LHCN-M2 (cell line): ENCODE measurements at places on chromosomes 7 and 10.
A peak's percentile ranks its signal among the peaks of the same experiment; 100 is the strongest.

GRCh38 chr7:20799566-20800366, 13.1 kb upstream of the SP8 start:
- DNase-seq, result no peak

DNA sequence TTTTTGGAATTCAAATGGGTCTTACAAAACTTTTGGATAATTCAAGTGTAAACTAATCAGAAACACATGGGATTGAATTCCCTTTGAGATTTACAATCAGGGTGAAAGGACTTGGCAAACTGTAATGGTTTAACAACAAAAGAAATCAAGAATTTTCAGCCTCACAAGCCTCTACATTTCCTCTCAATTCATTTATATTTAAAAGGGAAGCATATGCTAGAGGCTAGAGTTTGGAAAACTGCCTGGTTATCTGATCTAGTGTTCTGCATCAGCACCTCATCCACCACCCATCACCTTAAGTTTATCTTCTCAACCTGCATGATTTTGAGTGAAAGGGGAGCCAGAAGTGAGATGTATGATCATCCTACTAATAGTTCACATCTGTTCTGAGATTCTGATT, 120.7 kb downstream of the TES start:
- no peak for DNase-seq

GRCh38 chr7:137975768-137976167, 26.1 kb downstream of the CREB3L2 start:
- DNase-seq, result no peak

DNA sequence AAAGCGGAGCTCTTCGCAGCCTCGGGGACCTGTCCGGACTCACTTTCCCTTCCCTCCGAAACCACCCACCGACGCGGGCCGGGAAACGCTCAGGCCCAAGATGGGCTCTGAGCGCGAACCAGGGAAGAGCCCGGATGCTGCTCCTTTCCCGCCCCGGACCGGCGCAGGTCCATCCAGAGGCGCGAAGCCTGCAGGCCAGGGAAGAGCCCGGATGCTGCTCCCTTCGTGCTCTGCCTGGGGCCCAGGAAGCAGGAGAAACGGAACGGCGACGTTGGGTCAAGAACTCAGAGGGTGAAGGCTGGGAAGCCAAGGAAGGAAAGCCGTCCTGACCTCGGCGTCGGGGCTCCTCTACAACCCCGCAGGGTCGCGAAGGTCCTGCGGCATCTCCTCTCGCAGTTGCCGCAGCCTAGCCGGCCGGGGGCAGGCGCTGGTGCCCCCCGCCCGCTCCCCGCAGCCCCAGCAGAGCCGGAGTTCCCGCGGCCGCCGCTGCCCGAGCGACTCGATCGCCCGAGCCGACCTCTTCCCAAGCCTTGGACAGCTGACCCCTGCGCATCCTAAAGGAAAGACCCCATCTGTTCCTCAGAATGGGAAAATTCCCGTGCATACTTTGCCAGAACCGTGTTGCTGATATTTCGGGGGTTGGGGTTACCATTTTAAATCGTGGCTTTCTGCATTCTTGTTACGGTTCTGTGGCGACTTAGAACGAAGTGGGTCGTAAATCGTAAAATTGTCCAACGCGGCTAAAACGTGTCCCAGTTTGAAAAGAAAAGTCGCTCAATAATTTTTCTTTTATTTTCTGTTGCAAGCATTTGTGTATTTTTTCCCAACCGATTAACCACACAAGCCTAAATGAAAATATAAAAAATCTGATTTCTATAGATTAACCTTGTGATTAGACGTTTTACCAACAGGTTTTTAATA, 7.5 kb downstream of the HOXA1 start:
- DNase-seq, result no peak

DNA sequence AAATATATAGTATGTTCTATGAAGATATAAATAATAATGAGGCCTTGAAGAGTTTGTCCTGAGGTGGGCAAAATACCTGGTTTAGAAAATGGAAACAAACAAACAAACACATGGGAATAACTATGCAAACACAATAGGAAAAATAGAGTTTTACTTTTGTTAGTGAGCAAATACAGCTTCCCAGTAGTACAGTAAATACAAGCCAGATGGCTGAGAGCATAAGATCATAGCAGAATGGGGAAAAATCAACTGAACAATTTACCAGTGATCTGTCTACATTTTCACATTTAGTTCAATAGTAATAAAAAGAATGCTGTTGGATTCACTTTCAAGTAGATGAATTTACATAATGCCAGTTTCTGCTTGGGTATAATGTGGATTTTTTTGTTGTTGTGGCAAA, 45.1 kb downstream of the ADD3 start:
- no peak for DNase-seq

DNA sequence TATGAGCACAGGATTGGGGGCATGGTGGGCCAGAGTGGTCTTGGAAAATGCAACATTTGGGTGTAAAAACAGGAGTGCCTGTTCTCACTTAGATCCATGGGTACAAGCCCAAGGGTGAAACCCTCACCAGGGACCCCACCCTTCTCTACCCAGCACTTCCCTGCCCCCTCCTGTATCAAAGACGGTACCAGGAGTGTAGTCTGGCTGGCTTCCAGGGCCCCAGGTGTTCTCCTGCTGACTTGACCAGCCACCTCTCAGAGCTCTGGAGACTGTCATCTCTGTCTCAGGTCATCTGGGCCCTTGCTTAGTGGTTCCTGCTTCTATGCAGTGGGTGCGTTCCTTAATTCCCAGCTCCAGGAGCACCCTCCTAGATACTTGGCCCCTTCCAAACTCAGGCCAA, 447.2 kb downstream of the LRMDA start:
- no peak for DNase-seq

- no peak for DNase-seq
Measured at GRCh38 chr7:45993621-45994020, 72.5 kb upstream of the IGFBP3 start.

DNA sequence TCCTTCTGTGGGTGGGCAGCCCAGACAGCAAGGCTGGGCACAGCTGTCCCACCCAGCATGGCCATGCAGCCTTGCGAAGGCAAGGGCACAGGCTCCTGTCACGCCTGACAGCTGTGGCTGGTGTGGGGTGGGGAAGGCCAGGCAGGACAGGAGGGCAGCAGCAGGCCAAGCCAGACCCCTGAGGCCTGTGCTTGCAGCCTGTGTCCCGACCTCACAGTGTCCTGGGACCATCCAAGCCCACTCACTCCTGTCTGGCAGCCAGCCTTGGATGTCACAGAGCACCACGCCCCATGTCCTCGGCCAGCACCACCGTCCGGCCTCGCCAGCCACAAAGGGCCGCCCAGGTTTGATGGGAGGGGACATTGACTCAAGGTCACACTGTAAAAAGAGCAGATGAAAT, 85.5 kb upstream of the LRRC4 start:
- DNase-seq, result no peak

DNA sequence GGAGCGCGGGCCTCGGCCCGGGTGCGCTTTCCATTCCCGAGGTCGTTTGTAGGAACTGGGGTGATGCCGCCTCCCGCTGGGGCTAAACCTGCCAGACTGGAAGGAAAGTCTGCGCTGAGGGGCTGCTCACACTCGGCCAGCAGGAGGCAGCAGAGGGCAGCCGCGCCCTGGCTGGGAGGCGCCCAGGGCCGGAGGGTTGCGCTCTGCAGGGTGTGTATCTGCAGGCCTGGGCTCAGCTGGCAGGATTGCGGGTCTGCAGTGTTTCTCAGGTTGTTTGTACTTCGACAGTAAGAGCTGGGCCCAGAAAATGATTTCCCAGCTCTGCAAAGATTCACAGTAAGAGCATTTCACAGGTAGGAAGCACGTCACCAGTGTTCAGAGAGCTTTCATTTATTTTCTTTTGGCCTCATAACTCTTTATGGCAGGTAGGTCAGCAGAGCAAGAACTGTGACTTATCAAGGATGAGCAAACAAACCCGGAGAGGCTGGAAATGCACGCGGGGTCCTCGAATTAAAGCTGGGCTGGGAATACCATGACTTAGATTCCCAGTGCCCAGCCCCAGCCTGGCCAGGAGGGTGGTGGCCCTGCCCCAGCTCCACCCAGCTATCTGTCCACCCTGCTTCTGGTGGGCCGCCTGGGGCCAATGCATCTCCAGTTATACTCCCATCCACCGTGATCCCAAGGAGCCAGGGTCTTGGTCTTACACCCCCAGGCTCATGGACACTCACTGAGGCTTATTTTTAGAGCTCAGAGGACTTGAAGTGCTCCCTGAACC, 15.2 kb upstream of the PPP2R2D start:
- no peak for DNase-seq

- DNase-seq, result no peak
Measured at GRCh38 chr7:12315049-12315448, 88.6 kb downstream of the VWDE start.

- DNase-seq, result peak; percentile 85
Measured at GRCh38 chr7:37916673-37917660, at the start of gene SFRP4. TSS of gene SFRP4 (minus strand) at chr7:37916817. CDS start at chr7:37916537, 280 bp downstream.

- DNase-seq, result no peak
Measured at GRCh38 chr7:103592844-103593243, 146.8 kb upstream of the SLC26A5 start.

GRCh38 chr7:28505014-28505413, 92.7 kb downstream of the CREB5 start:
- no peak for DNase-seq

DNA sequence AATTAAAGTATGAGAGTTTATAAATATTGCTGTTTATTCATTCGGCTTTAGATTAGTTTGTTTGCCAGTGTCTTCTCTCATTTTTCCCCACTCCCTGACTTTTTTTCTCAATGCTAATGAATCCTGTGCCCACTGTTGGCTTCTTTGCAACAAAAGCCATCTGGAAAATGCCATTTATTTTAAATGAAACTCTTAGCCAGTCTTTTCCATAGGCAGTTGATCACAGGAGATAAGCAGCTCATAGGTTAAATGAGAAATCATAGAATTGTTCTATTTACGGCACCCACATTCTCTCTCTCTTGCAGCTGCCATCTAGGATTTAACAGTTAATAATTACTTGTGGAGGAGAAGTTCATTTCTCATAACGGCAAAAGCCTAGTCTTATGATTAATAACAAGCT, 249.3 kb upstream of the POM121L12 start:
- no peak for DNase-seq
